ENCODE measurements at places on chromosomes 2 and 18.

DNA sequence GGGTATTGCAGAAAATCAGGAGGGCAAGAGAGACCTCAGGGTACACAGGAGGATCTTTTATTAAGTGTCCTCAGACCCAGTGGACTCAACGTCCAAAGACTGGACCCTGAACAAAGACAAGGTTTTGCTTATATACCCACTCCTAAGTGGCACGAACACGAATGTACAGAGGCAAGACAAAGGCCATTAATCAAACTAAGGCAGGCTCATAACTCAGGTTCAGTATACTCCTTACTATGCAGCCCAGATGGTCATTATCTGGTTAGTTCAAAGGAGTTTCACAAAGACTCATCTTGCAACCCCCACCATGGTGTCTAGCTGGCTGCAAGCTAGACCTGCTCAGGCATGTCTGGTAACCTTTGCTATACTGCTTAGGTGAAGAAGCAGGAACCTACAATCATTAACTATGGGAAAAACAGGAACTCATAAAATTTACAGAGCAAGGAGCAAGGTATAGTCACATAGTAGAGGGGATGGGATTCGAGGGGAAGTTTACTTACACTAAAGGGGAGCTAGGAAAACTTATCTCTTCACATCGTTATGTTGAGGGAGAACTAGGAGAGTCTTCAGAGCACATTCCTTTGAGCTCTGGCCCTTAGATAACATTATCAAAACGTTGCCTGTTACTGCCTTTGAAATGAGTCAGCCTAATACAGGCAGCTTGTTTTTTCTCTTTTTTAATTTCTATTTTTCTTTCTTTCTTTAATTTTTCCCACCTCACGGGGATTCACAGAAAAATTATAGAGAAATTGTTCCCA is 33.9 kb downstream of the SLC4A3 start:
- no peak for DNase-seq

DNA sequence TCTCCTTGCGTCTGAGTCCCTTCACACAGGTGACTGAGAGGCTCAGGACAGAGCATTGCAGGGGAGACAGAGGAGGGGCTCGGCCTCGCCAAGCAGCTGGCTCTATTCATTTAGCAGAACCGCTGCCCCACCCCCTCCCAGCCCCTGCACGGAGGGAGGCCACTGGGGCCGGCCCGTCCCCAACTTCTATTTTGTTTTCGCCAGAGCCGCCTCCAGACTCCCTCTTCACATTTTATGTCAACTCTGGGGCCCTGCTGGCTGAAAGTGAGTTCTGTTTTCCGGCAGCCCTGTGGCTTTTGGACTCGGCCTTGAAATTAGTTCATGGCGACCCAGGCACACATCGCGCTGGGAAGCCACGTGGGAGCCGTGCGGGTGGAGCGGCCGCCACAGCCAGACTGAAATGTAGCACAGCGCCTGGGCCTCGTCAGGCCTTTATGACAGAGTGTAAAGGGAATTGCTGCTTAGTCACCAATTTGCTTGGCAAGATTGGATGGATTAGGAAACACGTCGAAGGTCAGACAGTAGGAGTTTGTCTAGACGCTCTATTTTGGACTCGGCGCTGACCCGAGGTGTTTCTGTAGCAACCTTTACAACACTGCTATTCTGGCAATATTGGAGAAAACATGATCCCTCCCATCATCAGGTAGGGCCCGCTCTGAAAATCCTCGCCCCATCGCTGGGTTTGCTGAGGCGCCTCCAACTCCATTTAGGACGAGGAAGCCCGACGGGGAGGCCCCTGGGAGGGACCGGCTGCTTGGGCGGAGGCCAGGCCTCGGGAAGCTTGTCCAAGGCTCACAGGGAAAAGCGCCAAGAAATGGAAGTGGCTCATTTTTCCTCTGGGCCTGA is 90.7 kb upstream of the CTDP1 start:
- DNase-seq, result no peak

DNA sequence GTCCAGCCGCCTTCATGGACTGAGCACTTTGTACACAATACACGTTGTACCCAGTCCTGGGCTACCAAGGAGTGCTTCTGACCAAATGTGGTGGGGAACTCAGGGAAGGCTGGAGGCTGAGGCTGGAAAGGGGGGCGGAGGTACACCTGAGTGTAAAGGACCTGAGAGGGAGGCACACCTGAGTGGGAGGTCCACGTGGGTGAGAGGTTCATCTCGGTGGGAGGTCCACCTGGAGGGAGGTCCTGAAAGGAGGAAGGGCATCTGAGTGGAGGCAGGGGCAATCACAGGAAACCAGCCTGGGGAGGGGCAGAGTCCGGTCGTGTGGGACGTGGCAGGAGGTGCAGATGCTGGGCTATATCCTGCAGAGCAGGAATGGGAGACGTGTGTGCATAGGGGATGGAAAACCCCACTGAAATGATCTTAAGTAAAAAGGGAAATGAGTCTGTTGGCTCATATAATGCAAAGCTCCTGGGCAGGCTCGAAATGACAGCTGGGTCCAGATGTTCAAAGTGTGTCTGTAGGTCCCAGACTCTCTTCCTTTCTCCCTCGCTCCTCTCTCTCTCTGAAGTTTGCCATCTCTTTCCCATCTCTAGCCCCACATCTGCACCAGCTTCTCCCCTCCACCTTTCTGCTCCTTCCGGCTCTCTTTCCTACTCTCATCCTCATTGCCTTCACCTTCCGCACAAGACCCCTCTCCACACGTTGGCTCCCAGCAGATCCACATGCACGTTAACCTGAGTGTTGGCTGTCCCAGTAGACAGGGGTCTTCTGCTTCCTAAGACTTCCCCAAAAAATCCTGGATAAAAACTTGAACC is 137.7 kb downstream of the PXDN start:
- DNase-seq, result no peak

DNA sequence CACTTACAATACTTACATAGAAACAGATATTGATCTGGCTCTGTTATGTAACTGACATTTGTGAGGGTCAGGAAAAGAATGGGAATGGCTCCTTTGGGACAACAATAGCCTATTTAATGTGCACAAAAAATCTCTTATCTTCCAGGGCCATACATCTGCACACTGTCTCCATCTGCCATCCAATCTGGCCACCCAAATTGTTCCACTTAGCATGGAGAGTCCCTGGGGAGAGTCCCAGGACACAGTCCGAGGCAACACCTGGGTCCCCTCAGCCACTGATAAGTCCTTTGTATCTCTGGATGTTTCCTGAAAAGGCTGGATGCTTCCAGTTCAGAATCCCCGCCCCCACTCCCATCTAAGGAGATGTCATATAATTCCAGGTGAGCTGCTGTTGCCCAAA is 274.2 kb upstream of the NCKAP5 start:
- no peak for DNase-seq

GRCh38 chr2:7800031-7800430 is 881.8 kb upstream of the ID2 start:
- no peak for DNase-seq

DNA sequence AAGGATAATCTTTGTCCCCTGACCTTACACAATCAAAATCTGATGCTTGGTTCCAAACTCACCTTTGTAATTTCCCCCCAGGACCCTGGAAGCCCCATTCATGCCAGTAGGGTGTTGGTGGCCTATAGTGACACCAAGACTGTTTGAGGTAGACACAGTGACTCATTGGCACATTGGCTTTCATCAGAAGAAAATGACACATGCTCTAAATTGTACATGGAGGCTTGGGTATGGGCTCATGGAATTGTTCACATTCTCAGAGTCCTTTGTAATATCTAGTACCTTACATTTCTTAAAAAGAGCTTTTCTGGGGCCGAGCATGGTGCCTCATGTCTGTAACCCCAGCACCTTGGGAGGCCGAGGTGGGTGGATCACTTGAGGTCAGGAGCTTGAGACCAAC is 61.2 kb upstream of the LRPPRC start:
- no peak for DNase-seq

DNA sequence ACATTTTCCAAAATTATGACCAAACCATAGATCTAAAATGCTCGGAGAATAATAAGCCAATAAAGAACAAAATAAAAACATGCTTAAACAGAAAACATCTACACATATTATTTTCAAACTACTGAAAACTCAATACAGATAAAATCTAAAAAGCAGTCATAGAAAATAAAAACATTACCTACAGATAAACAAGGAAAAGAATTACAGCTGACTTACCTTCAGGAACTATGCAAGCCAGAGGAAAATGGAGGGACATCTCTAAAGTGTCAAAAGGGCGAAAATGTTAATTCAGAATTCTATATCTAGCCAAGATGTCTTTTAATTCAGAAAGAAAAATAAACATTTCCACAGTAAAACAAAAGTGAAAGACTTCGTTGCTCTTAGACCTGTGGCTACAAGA is 112.9 kb upstream of the GYPC start:
- DNase-seq, result no peak

- no peak for DNase-seq
Observed at GRCh38 chr2:224722250-224722649, 6.1 kb upstream of the CCDC195 start.

DNA sequence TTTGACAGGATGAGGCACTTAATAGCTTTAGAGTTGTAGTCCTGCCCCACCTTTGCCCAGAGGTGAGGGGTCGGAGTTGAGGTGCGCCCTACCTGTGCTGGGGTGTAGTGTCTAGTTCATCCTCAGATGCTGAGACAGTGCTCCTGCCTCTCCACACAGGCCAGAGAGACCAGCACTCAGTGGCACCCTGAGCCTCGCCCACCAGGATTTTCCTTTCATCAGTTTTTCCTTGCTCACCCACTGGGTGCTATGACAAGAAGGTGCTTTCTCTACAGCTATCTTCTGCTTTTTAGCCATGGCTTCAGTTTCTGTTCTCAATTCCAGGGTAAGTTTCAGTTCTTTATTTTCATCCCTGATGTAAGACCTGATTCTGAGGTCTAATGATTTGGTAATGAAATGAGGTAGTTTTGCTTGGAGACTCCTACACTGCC is 16.8 kb upstream of the TMEM131 start:
- no peak for DNase-seq

DNA sequence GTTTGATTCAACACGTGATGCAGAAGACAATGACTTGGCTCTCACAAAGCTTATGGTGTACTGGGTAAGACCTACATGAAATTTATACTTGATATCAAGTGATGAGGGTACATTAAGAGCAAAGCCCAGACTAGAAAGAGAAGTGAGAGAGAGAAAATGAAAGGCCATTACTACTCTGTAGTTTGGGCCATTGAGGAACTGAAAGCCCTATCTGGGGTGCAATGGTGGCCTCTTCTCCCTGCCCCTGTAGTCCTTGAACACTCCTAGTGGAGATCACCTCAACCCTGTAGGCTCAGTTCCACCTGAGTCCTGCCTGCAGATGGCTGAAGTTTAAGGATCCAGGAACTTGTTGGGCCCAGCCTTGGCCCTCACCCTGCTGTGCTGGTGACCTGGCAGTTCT is 569.8 kb upstream of the MEX3C start:
- no peak for DNase-seq

GRCh38 chr2:226478109-226478809 is 321.4 kb downstream of the IRS1 start:
- no peak for DNase-seq

- DNase-seq, result peak; percentile 48
Observed at GRCh38 chr18:45688833-45689232, 35.1 kb upstream of the SLC14A1 start.

- DNase-seq, result no peak
Observed at GRCh38 chr2:210132239-210132638, 39.0 kb downstream of the KANSL1L start.

DNA sequence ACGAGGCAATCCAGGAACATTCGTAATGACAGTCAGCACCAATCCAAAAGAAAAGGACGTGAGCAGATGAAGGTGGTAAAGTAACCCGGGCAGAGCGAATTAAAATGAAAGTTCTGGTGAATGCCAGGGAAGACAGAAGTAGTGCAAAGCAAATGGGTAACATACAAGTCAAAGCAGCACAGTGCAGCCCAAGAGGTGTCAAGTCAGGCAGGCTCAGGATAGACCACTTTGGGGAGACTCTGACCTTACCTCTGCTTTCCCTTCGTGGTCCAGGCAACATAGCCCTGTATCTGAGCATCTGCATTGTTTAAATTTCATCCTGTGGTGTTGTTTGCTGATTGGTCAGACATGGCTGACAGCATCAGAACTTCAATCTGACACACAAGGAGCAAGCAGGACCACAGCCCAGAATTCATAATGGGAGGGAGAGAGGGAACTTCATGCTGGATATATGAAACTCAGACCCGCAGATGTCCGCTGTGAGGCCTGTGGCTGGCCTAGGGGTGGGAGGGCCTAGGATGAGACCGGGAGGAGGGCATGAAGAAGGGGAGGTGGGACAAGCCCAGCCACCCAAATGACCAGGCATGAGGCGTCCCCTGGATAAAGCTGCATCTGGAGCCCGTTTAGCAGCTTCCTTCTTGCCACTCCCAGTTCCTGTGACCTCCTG is 285.7 kb downstream of the TCF4 start:
- no peak for DNase-seq

DNA sequence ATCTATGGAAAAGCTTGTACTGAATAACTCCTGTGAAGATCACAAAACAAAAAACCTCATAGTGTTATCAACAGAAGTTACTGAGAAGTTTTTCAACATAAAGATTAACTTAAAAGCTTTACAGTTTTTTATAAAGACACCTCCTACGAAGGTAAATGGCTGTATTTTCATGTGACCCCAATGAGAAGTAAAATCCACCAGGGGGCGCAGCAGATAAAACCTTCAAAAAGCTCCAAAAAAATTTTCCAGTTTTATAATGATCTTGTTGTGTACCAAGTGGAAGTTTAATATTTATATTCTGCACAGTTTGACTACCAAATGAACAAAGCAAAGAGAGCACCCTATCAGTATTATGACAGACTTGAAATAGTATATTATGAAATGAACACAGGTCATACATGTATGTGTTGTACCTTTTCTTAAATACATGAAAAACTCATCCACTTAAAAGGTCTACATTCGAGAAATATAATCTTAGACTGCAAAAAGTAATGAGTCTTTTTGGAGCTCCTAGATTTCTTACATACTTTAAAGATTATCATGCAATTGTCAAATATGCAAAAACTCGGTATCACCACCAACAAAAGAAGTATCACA is 38.5 kb downstream of the PNO1 start:
- peak; percentile 15 for DNase-seq

DNA sequence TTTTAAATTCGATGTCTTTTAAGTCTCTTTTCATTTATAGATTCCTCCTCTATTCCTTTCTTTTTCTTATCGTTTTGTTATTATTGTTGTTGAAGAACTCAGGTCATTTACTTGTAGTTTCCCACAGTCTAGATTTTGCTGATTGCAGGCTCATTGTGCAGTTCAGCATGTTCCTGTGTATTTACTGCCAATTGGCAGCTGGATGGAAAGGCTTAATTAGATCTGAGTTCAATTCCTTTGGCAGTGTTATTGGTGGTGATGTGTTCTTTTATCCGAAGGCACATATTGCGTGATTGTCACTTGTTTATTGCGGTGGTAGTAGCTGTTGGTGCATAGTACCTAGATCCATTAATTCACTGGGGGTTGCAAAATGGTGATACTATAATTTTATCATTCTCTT is 180.7 kb downstream of the BABAM2 start:
- DNase-seq, result no peak

GRCh38 chr2:30484995-30485394 is 37.9 kb downstream of the LCLAT1 start:
- no peak for DNase-seq

GRCh38 chr2:226531061-226531810 is 268.4 kb downstream of the IRS1 start:
- DNase-seq, result no peak
